Fibroblast of skin of right quadriceps (primary cell): ENCODE measurements at places on chromosomes 16 and 17.

GRCh38 chr17:17568772-17569195 lies 22.7 kb downstream of the PEMT start:
- no peak for DNase-seq

- peak; percentile 87 for DNase-seq
These were observed 26.0 kb downstream of the NECAB2 start for GRCh38 chr16:83994087-83994486.

DNA sequence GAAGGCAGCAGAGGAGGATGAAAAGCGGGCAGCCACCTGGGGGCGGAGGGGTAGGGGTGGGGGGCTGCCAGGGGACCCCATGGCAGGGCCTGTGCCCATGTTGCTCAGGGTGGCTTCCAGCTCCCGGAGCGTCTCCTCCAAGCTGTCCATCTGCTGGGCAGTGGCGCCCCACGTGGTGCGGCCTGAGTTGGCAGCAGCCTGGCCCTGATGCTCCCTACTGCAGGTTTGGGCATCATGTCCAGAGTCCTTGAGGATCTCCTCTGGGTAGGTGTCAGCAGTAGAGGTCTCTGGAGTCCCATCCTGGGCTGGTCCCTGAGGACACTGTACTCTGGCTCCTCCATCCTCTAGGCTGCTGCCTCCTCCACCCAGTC lies 60.9 kb downstream of the SRCIN1 start:
- no peak for DNase-seq

GRCh38 chr16:56610017-56610608 lies 1.7 kb downstream of the MT2A start:
- peak; percentile 66 for DNase-seq

DNA sequence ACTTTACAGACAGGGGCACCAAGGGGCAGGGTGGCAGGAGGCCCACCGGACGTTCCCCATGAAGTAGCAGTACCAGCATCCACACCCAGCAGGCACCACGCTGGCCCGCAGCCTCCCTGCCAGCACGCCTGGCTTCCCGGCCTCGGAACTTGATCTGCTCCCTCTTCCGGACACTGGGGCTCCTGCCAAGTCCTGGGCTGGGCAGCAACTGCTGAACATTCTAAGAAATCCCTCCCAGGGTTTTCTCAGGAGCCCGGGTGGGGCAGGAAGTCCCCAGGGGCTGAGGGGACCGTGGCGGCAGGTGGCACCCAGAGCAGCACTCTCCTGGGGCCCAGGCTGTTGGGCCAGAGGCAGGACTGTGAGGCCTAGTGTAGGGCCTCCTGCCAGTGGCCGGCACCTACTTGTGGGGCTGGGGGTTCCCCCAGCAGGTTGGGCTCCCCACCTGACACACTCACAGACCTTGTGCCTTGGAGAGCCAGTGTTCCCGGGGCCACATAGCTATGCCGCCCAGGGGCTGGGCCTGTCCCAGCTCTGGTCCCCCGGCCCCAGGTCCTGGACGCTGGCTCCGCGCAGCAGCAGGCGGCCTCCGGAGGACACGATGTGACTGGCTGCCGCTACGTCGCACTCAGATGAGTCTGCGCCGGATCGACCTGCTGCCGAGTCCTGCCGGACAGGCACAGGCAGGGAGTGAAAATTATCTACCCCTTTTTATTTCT lies 86.2 kb upstream of the CBX4 start:
- no peak for DNase-seq

- no peak for DNase-seq
These were observed 14.2 kb downstream of the SPHK1 start for GRCh38 chr17:76398523-76399174.

GRCh38 chr16:53922807-53923571 lies 219.0 kb downstream of the FTO start:
- DNase-seq: peak; percentile 32

GRCh38 chr17:79041723-79042420 lies 17.9 kb downstream of the C1QTNF1 start:
- DNase-seq: peak; percentile 67

DNA sequence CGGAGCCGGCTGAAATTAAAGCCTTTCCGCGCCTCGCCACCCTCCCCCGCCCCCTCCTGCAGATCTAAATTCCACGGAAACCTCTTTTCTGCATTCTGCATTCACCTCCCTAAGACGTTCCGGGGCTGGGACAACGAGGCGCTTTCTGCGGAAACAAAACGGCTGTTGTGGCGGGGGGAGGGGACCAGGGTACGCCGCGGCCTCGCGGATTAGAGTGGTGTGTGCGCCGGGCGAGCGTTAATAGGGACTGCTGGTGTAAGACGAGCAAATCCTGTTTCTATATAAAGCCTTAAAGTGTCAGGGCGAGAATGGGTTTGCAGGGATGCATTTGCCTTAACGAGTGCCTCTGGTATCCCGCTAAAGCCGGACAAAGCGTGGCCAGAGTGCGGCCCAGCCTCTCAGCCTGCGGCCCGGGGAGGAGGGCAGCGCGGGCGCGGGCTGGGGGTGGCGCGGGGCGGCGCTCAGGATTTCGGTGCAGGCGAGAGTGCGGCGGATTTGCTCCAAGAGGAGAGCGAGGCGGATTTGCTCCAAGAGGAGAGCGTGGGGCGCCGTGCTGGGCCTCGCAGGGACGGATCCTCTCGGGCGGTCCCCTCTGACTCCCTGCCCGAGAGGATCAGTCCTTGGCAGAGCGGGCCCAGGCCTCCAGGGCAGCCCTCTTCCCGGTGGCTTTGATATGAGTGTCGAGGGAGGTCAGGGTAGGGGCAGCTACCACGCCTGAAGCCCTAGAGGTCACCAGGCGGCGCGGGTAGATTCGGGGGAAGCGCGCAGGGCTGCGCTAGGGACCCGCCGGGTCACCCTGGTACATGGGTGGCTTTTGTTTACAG lies 5.1 kb downstream of the BAHCC1 start:
- DNase-seq: peak; percentile 80

DNA sequence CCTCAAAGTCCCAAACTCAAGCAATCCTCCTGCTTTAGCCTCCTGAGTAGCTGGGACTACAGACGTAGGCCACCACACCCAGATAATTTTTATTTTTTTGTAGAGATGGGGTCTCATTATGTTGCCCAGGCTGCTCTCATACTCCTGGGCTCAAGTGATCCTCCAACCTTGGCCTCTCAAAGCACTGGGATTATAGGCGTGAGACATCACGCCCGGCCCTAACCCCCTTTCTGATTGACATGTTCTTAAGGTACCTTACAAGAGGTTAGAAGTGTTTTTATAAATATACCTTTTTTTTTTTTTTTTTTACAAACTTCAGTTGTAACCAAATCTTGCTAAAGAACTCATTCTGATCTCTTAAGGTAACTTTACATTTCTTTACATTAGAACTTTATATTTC lies 64.8 kb downstream of the GNA13 start:
- DNase-seq: no peak

GRCh38 chr17:28518578-28518977 lies 12.4 kb downstream of the FOXN1 start:
- DNase-seq: no peak

- DNase-seq: peak; percentile 47
These were observed 36.6 kb upstream of the SMURF2 start for GRCh38 chr17:64698725-64699124.

DNA sequence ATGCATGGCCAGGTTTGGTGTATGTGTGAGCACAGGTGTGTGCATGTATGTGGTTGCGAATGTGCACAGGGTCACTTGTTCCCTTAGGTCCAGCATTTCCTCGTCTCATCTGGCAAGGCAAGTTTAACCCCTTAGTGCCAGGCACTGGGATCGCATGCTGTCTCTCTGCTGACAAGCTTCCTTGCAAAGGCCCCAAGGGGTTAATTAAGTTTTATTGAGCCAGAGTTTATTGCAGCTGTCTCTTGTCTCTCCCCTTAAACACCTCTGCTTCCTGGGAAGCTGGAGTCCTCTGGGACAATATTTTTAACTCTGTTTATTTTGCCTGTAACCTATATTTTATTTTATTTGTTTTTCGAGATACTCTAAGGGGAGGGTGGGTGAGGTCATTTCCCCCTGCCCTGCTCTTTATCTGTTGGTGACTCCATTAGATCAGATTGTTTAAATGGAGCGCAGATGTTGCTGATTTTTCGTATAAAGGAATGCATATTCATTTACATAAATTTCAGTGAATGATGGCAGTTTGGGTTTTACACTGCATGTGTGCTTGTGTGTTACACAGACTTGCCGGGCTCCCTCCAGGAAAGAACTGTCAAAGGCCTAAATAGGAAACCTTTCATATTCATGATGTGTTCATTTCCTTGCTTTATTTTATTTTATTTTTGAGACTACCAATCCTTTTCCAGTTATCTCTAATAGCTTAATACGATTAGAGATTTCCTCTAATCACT lies 99.7 kb downstream of the CBLN1 start:
- no peak for DNase-seq

DNA sequence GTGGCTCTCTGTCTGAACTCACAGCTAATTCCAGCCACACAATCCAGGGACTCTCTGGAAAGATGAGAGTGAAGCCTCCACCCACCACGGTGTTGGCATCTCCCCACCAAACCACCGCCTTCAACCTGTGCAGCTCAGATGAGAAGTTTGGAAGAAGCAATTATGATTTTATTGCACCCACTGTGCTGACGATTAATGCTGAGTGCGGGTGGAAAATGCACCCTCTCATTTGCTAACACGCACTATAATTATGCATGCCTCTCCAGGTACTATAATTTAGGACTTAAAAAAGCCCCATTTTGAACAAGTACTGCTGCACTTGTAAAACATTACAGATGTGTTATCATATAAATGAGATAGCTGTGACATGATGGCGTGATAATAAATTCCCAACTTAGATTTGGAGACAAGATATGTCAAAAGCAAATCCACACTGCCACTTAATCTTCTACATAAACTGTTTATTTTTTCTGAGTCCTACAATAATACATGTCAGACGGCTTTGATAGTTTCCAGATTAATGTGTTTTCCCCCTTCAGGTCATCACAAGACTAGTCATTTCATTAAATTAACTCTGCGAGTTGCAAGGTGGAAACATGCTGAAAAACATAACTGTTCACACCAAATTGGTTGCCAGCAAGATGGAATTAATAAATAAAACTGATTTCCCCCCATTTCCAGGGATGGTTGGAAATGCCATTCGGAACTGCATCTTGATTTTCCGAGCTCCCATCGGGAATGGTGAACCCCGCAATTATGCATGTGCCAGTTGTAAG lies 466.5 kb upstream of the MAF start:
- DNase-seq: no peak

DNA sequence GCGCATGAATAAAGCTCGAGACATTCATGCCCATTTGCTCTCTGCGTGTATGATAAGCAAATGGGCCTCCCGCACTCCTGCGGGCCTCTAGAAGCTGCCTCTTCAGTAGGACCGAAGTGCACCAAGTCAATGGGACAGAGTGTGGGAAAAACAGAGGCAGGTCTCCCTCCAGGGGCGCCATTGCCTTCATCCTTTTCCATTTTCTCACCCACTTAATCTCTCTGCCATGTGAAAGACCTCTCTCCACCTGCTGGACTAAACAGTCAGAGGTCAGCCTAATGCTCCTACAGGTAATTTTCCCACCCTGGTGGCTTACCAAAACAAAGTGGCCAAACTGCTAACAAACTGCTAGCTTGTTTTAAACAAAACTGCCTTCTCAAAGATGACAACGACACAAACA lies 210.9 kb downstream of the ZFHX3 start:
- DNase-seq: no peak

GRCh38 chr17:79393358-79394052 lies 217.3 kb downstream of the RBFOX3 start:
- peak; percentile 38 for DNase-seq

DNA sequence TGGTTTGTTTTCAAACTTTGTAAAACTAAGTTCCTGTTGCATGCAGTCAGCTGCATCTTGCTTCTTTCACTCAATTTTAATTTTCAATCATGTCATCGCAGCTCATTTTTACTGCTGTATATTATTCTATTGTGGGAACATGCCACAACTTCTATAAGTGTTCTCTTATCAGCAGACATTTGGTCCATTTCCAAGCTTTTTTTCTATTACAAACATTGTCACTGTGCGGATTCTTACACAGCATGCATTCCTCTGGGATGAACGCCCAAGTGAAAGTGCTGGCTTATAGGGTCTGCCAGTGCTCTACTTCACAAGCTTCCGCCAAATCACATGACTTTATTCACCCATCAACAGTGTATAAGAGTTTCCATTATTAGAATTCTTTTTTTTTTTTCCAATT lies 22.7 kb downstream of the GINS3 start:
- no peak for DNase-seq

- peak; percentile 86 for DNase-seq
These were observed 90.0 kb downstream of the FOXL1 start for GRCh38 chr16:86668136-86668910.

DNA sequence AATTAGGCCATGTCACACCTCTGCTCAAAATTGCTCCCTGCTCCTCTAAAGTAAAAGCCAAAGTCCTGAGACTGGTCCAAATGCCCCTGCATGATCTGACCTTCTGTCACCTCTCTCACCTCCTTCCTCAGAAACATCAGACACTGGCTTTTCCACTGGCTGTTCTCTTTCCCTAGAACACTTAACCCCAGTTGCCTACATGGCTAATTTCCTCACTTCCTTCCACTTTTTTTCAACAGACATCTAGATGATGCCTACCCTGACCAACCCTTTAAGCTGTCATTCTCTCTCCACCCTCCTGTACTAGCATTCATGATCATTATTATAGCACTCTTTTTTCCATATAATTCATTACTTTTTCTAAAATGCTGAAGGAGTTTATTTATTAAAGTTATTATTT lies 31.0 kb downstream of the CCT6B start:
- DNase-seq: no peak
